ENCODE measurements at places on chromosomes 13 and 19.

- peak; percentile 9 for DNase-seq
Measured at GRCh38 chr13:97261254-97262005, 39.3 kb downstream of the MBNL2 start.

GRCh38 chr13:112905086-112905485 is 63.9 kb upstream of the MCF2L start:
- DNase-seq: no peak

GRCh38 chr19:42129399-42130253 is 2.6 kb downstream of the POU2F2 start:
- DNase-seq: no peak

- DNase-seq: no peak
Measured at GRCh38 chr13:101691341-101691860, 238.9 kb downstream of the ITGBL1 start.

DNA sequence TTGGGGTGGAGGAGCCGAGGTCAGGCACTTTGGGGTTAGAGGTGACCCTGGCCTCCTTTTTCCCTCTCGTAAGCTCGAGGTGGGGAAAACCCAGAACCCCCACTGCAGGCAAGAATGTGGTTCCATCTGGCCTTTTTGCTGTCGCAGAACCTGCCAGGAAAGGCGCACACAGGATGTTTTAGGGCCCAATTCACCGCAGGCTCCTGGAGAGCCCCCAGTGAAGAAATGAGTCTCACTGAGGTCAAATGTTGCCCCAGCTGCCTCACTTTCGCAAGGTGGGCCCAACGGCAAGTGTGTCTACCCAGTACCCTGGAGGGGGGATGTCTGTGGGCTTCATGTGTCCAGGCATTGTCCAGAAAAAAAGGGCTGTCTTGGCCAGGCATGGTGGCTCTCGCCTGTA is 61.8 kb downstream of the PEX11G start:
- DNase-seq: peak; percentile 20

DNA sequence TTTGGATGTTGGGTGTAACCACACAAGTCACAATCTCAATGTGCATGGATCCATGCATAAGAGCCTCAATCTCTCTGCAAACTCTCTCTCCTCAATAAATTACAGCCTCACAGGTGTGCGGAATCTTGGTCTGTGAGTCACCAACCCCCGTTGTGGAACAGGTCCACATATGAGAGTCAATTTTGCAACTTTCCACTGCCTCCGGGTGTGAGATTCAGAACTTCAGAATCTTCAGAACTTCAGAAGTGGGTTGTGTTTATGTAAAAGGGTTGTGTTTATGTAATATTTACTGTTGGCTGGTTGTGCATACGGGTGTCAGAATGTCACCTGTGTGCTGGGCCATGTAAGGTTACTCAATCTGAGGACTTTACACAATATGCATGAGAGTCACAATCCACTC is 46.3 kb upstream of the ZNF728 start:
- no peak for DNase-seq

GRCh38 chr19:2770055-2771013 is 12.7 kb downstream of the SGTA start:
- no peak for DNase-seq

- no peak for DNase-seq
Measured at GRCh38 chr13:71602344-71602743, 264.7 kb downstream of the DACH1 start.

- DNase-seq: no peak
Measured at GRCh38 chr13:77916488-77916887, 2.1 kb downstream of the EDNRB start.

DNA sequence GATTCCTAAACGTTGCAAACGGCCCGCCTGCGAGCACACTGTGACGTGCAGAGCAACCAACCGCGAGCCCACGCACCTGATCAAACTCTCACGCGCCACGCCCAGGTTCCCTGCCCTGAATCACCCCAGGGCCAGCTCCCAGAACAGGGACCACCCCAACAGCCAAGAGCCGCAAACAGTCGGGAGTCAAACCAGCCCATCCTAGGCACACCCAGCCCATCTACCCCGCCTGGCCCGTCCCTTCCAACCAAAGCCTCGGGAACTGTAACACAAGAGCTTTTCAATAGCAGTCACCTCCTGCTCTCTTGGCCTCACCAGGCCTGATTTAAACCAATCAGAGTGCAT is 8.9 kb downstream of the PIP5K1C start:
- no peak for DNase-seq

- no peak for DNase-seq
Measured at GRCh38 chr13:21069561-21070004, 8.2 kb upstream of the LATS2 start.

GRCh38 chr13:69604698-69605097 is 502.9 kb upstream of the ATXN8OS start:
- DNase-seq: no peak

DNA sequence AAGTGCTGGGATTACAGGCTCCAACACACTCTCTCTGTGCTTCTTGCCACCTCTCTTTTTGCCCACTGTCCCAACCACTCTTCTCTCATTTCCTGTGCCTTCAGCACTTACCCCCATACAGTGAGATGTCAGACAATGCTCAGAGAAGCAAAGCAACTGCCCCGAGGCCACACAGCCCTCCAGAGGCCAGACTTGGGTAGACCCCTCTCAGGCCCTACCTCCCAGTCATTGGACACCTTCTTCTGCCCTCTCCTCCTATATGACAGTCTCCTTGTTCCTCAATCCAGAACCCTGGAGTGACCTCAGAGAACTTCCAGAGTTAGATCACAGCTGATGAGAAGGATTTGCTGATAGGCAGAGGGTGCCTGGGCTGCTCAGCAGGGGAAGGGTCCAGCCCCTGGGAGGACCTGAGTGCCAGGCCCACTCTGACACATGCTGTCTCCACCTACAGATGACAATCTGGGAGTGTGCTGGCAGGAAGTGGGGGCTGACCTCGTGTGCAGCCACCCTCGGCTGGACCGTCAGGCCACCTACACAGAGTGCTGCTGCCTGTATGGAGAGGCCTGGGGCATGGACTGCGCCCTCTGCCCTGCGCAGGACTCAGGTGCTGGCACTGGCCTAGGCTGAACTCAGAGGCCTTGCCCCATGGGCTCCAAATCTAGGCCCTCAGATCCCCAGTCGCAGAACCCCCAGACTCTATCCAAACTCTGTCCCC is 24.4 kb downstream of the LTBP4 start:
- no peak for DNase-seq

DNA sequence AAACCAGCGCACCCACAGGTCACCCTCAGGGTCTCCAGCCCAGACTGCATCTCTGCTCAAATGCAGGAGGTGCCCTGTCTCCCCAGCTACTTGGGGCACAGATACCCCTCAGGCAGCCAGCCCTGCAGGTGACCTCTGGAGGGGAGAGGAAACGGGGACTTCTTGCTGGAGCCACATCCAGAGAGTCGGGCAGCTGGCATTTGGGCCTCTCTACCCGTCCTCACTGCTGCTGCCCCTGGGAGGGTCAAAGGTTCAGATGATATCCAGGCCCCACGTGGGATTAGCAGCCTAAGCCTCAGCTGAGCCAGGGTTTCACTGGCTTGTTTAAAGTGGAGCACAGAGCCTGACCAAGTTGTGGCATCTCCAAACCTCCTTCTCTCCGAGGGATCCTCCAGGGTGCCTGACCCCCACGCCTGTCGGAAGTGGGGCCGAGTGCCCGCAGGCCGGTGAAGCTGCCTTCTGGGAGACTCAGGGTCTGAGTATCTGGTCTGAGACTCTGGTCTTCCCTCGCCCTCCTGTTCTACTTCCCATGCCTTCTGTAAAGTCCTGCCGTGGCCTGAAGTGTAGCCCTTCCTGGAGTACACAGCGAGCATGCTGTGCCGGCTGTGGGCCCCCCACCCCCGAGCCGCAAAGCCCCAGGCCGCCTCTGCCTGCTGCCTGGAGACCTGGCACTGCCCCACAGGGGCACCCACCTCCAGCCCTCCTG is 2.1 kb downstream of the RASA3 start:
- DNase-seq: no peak

DNA sequence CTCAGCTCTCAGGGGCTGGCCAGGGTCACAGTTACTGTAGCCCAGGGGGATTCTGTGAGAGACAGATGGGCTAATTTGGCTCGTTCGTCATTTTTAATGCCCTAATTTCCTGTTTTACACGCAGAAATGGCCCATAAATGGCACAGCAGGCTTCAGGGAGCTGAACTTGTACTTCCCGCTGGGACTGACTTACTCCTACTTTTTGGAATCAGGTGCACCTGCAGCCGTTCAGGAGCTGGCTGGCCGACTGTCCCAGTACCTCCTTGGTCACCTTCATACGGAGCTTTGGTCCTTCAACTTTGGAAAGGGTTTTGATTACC is 62.4 kb upstream of the URI1 start:
- DNase-seq: no peak

DNA sequence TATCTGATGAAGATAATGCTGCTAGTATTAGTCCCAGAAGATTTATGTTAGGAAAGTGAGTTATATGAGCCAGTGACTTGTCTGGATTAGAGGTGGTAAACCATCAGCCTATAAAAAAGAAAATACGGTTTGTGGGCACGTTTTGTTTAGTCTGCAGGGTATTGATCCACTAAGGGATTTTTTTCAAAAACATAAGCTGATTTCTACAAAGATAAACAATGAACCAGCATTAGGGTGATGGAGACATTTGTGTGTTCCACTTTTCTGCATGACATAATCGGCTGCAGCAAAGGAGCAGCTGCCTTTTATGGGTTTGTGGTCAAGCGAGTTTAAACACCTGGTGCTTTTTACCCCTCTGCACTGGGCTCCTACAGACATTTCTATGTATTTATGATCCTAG is 836.4 kb upstream of the GPC6 start:
- DNase-seq: no peak

GRCh38 chr13:36366031-36366430 is 19.8 kb upstream of the SPART start:
- DNase-seq: no peak

- DNase-seq: no peak
Measured at GRCh38 chr19:1073063-1073955, 6.3 kb downstream of the ARHGAP45 start.

DNA sequence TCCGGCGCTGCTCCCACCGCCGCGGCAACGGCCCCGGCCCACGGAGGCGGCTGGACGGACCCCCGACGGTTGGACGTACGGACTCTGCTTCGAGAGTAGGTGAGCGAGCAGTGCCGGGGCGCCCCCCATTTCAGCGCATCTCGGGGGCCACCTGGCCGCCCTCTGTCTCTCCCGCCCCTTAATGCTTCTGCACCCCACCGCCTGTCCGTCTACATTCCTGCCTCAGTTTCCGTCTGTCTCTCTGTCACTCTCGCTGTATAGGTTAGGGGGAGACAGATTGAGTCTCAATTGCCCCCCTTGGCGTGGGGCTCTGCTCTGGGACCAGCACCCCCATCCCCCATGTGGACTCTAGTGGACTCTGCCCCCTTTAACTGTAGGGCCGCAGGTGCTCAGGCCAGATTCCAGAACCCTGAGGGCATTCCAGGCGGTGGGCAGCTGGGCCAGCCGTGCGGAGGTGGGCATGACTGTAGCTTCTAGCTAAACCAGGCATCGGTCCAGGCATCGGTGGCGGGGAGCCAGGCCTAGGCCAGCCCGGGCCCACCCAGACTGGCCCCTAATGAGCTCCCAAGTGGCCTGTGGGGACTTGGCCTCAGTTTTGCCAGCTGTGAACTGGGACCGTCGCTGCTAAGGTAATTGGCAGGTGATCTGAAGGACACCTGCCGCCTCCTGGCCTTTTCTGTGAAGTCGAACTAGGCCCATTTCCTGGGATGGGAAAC is 373 bp downstream of the TNFAIP8L1 start:
- DNase-seq: no peak

- DNase-seq: no peak
Measured at GRCh38 chr13:25881971-25882451, 169.8 kb downstream of the SHISA2 start.

DNA sequence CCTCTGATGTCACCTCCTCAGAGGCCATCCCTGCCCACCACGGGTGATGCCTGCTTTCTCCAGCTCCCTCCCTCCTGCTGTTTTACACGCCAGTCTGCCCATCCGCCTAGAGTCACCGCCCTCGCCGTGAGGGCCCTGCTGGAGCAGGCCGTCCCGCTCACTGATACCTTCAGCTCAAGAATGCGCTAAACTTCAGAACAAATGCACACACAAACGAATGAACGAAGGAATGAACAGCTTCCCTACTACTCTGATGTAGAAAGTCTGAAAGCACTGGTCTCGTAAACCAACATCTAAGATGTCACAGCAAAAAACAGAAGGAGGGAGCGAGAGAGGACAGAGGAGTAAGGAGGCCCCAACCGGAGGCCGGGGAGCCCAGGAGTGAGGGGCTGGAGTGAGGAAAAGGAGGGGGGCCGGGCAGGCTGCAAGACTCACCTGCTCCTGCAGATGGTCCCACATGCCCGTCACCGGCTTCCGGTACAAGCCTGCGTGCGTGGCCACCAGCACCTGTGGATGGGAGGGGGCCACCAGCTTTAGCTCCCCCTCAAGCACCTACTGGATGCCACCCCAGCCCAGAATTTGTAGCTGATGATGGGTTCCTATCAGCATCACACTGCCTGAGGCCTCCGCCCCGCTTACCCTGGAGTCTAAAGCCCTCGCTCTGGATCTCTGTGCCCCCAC is 4.0 kb downstream of the PNKP start:
- DNase-seq: no peak
